ENCODE measurements at places on chromosomes 2 and 18. TPM values are rescaled to one million over a fixed set of nuclear protein-coding genes. Genes with fewer than 3 reads are reported as not detected.

CPLX4 gene
- not detected for polyA plus RNA-seq

- no peak for DNase-seq
Measured at GRCh38 chr18:41576643-41577042, 378.4 kb upstream of the PIK3C3 start.

- no peak for DNase-seq
Measured at GRCh38 chr18:35136248-35136647, 95.0 kb downstream of the MAPRE2 start.

PLCL1 gene
- polyA plus RNA-seq, result not detected

DNA sequence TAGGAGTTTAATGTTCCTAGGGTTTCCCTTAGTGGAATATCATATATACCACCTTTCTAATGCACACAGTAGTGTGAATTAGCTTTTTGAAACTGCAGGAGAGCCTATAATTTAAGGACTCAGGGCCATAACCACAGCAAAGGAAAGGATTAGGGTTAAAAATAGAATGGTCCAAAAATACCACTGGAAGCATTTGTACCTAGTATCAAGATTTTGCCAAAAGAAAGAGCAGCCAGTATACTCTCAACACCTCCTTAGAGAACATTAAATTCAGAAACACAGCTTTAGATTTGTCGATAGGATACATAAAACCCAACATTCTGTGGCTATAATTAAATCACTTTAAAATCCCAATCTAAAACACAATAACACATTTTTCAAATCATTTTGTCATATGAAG, 634.9 kb downstream of the EPHA4 start:
- DNase-seq, result no peak

Data from mammary epithelial cell (primary cell).